Chondrocyte (in vitro differentiated cells): ENCODE measurements at places on chromosomes 11 and 22.

DNA sequence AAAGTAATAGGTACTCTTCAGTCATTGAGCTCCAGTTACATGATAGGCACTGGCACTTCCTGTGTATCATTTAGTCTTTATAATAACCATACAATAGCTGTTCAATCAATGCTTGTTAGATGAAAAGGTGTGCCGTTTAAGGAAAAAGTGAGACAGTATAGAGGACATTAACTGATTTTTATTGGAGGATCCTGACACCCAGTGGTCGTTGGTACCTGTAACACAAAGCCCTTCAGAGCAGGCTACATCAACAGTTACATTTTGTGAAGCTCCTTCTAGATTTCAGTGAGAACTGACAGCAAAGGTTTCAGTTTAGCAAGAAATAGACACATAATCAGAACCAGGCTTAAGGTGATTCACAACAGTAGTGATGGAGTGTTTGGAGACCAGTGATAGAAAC is 44.2 kb downstream of the CCDC81 start:
- no peak for DNase-seq

DNA sequence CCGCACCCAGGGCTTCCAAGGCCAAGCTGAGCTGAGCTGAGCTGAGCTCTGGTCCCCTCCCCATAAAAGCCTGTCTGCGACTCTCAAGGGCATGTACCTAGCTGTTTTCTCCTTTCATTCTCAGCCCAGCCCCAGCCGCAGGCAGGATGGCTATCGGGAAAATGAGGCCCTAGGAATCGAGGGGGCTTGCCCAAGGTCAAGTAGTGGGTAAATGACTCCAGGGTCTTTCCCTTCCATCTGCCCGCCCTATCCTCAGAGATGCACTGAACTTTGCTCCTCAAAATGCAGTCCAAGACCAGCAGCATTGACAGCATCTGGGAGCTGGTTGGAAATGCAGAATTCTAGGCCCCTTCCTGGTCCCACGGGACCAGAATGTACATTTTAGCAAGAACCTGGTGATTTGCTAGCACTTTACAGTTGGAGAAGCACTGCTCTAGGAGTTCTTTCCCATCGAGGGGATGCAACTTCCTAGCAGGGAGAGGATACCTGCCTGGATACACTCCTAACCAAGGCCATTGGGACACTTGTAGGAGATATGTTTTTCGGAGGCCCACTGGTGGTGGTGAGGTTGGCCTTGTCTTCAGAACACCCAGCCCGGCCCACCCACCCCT is 43.2 kb upstream of the ACCSL start:
- no peak for DNase-seq

DNA sequence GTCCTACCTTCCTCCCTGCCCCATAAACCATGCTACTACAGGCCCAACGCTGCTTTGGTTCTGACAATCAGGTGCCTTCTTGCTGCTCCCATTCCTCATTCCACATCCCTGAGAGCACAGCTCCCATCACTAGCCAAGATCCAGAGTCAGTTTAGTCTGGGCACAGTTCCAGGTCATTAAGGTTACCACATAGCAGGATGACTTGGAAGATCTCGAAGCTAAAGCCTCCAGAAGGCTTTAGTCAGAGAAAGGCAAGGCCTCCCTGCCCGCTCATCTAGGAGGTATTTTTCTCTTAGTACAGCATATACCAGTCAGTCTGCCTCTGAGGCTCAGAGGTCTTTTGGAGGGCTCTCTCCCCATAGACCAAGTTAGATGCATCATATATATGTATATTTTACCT is 30.3 kb downstream of the TRIM66 start:
- no peak for DNase-seq

DNA sequence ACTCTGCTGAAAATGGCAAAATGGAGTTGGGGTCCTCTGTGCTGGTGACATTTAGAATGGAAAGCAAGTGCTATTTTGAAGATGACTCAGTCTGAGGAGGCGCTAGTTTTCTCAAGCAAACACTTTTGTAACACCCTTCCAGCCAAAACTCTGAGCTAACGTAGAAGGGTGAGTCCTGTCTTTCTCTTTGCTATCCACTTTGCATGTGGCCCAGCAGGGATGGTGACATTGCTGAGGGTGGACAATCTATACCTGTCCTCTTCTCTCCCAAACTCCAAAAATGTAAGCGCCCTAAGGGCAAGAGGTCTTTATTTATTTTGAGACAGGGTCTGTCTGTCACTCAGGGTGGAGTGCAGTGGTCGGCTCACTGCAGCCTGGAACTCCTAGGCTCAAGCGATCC is 3.6 kb upstream of the KAT5 start:
- DNase-seq: no peak

DNA sequence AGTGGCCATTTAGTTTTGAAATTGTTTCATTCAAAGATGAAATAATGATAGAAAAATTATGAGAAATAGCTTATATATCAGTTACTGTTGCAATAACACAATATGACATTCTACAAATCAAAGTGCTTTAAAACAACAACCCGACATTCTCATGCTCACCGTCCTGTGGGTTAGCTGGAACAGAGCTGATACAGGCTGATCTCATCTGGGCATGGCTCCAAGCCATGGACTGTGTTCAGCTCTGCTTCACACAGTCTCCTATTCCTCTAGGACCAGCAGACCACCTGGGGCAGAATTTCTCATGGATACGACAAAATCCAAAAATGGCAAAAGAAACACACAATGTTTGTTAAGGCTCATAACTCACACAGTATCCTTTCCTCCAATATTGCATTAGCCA is 178.6 kb downstream of the CNTN5 start:
- DNase-seq: no peak

GRCh38 chr22:25172153-25172552 is 27.5 kb upstream of the CRYBB3 start:
- DNase-seq: no peak

DNA sequence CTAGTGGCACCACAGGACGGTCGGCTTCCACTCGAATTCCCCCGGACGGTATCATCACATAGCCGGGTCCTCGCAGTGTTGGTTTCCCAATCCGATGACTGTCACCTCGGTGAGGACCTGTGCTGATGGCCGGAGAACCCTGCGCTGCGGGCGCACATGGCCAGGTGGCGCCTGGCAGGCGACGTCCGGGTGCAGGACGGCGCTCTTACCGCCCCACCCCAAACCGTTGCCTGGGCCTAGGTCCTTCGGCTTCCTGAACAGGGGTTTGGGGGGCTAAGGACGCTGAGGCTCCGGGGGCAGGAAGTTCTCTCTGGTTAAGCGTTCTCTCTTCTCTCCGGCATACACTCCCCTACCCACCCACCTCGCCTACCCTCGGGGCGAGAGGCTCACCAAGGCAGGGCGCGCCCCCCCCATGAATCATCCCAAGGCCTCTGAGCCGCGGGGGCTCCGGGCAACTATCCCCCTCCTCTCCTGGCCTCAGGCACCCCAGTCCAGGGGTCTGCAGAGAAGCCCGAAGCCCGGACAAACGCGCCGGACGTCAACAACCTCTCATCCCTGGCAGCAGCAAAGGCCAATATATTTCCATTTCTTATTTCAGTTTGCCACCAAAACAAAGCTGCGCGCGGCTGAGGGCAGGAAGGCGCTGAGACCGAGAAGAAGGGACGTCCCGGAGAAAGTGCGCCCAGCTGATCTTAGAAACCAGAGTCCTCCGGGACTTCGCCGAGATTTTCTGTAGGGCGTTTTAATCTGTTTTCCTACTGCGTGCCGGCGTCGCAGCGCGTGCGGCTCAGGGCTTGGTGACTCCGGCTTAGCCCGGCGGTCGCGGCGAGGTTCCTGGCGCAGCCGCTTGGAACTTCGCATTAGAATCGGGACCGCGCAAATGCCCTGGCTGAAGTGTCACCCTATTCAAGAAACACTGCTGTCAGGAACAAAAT is 5.6 kb downstream of the ALX4 start:
- no peak for DNase-seq

- no peak for DNase-seq
Observed at GRCh38 chr11:128757235-128757711, 63.4 kb downstream of the FLI1 start.

GRCh38 chr11:34317036-34317360 is 40.8 kb downstream of the ABTB2 start:
- no peak for DNase-seq

DNA sequence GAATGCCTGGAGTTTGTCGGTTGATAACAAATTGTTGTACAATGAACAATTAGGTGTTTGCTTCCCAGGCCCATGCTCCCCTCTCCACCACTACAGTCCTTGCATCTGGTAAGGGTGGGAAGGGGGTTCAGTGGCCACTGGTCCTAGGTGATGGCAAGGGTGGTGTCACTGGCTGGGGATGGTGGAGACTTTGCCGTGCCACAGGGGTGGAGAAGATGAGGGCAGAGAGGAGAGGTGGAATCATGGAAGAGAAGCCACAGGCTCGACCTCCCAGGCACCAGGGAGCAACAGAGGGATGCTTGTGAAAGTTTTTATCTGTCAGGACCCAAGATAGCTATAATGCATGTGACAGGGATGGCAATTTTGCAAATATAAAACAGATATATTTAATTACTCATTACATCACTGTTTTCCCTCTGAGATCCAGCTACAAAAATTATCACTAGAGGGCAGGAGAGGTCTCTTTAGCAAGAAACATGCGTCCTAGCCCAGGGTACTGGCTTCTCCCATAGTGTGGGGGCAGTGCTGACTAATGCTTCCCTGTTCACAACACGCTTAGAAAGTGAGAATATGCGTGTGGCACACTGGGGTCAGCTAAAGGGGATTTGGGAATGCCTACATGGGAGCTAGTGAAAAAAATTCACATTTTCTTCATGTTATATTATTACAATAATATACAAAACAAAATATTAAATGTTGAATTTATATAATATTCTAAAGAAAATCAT is 49.0 kb upstream of the AMPD3 start:
- no peak for DNase-seq

DNA sequence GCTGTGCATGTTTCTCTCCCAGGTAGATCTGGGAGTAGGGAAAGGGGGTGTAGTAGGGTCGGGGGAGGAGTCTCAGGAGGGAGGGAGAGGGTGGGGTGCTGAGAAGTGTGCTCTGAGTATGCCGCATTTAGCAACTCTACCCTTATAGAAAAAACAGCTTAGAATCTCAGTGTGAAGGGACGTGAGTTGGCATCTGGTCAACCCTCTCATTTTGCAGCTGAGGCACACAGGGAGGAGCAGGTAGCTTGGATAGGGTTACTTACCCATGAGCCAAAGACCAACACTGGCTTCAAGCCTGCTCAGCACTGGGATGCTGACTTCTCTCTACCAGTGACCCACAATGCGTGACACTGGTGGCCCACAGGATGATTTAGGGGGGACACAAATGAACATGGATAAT is 95.9 kb downstream of the FBXO7 start:
- no peak for DNase-seq

- DNase-seq: no peak
Observed at GRCh38 chr22:17921871-17922821, 102.2 kb downstream of the MICAL3 start.

DNA sequence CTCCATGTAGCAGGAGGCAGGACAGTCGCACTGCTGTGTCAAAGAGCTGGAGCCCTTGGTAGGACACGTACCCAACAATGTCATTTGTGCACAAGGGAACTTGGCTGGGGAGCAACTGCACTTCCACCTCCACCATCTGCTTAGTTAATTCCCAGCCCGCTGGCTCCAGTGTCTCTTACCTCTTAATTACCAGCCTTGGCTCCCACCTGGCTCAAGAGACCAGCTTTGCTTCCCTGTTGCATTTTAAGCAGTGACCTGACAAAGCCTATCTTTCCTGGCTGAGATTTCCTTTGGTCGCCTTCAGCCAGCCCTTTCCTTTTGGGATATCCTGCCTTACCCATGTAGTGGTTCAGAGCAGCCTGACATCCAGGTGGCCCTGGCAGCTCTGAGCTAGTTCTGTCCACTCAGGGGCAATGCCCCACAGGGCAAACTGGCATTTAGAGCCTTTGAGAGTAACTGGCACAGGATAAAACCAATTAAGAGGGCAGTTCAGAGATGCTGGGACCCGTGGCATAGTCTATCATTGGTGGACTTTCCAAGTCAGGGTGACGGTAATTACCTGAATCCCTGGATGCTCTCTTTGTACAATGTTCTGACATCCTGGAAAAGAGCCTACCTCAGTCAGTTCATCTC is 212.6 kb upstream of the SORL1-AS1 start:
- no peak for DNase-seq

- DNase-seq: no peak
Observed at GRCh38 chr11:36456156-36456555, 53.9 kb downstream of the TRAF6 start.

GRCh38 chr11:65633390-65634108 is 4.4 kb upstream of the SIPA1 start:
- no peak for DNase-seq

DNA sequence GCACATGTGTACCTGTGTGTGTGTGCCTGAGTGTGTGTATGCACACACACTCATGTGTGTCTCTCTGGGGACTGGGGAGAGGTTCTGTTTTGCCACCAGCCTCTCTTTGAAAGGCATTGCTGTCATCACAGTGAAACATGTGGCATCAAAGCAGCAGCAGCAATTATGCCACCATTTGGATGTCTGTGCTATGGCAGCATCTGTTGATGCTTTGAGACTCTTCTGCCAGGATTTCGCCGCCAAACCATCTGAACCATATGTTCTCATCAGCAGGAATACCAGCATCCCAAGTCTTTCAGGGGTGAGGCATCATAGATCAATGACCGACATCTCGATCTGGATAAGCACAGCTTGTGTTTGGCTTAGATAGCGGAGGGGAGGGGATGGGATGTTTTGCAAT is 168.6 kb downstream of the FAT3 start:
- no peak for DNase-seq

- DNase-seq: no peak
Observed at GRCh38 chr22:46945481-46945880, 183.0 kb downstream of the TBC1D22A start.

GRCh38 chr11:21924262-21924661 is 268.6 kb upstream of the ANO5 start:
- DNase-seq: no peak

DNA sequence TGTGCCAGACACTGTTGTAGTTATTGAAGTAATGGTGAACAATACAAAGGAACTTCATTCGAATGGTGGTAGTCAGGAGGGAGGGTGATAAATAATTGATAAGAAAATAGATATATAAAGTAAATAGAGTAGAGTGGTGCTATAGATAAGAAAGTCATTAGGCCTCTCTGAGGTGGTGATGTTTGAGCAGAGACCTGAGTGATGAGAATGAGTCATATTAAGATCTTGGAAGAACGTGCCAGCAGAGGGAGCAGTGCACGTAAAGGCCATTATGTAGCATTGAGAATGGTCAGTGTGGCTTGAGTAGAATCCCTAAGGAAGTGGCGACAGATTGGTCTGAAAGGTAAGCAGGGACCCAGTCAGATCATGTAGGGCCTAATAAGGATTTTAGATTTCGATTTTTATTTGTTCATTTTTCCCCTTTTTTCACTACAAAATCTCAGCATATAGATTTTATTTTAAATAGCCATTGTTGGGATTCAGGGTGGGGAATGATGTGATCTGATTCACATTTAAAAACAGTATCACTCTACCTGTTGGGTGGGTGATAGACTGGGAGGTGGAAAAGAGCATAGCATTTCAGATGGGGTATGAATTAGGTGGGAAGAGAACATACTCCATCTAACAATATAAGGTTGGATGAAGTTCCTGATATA is 44.7 kb downstream of the CCDC90B start:
- DNase-seq: no peak

- no peak for DNase-seq
Observed at GRCh38 chr11:26608507-26609146, 36.6 kb upstream of the MUC15 start.

GRCh38 chr11:86535773-86536172 is 136.6 kb downstream of the ME3 start:
- DNase-seq: no peak
